Right lobe of liver (tissue), 6 donors: ENCODE measurements at places on chromosomes 16 and 17. TPM values are rescaled to one million over a fixed set of nuclear protein-coding genes. Genes with fewer than 3 reads are reported as not detected.

The TERB1 gene
- total RNA-seq, result not detected

The PDE6G gene
- 0.74 TPM for total RNA-seq

The ASPHD1 gene
- total RNA-seq, result 0.38 TPM

The HOXB5 gene
- total RNA-seq, result 0.12 TPM

The GPR139 gene
- total RNA-seq, result not detected

The PLA2G10 gene
- not detected for total RNA-seq

The ITGB4 gene
- 2.0 TPM for total RNA-seq

The KRTAP3-1 gene
- total RNA-seq, result not detected

The ABCC11 gene
- 3.7 TPM for total RNA-seq

The KRTAP9-4 gene
- total RNA-seq, result not detected

The KRT28 gene
- not detected for total RNA-seq

DNA sequence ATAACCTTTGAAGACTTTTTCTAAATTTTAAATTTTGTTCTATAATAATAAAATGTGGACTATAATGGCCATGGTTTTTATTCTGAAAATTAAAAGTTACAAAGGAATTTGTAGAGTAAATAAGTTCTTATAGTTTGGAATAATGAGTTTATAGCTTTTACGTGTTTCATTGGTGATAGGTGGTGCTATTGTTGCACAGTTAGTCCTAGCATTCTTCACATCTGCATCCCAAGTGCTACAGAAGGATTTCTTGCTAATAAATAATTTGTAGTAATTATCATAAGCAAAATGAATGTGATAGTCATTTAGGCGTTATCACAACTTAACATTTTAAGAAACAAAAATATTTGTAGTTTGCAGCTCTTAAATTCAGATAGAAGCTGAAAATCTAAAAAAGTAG, 67.9 kb downstream of the BCAS3 start:
- DNase-seq, result no peak

GRCh38 chr17:77286641-77287431, 146.1 kb downstream of the SEC14L1 start:
- peak; percentile 92 for DNase-seq

GRCh38 chr17:38421871-38422827, 6.1 kb upstream of the ARHGAP23 start:
- DNase-seq, result no peak

- DNase-seq, result no peak
Measured at GRCh38 chr17:28926786-28927185, 23.9 kb upstream of the DHRS13 start.

DNA sequence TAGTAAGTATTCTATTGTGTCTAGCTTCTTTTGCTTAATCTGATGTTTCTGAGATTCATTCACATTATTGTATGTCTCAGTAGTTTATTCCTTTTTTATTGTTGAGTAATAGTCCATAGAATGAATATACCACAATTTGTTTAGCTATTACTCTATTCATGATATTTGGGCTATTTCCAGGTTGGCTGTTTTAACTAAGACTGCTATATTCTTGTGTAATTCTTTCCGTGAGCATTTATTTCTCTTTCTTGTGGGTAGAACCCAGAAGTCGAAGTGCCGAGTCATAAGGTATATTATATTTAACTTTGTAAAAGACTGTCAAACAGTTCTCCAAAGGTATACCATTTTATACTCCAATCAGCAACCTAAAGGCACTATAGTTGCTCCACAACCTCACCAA, 160.8 kb downstream of the ANKFN1 start:
- no peak for DNase-seq

DNA sequence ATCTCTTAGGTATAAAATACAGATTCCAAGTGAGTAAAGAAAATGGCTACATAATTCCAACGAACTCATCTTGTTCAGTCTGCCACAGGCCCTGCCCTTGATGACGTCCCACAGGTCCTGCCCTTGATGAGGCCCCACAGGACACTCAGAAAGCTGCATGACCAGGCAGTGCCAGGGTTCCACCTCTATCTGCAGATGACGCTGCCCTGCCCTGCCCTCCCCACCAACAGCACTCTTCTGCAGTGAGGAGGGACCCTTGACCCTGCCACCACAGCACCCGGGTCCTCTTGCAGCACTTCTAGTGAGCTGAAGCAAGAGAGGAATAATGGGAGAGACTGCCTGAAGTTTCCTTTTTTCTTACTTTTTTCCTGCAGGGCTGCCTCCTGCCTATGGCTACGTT, 118.4 kb downstream of the VPS53 start:
- DNase-seq, result no peak

- DNase-seq, result no peak
Measured at GRCh38 chr17:64614266-64615027, 47.7 kb downstream of the SMURF2 start.

DNA sequence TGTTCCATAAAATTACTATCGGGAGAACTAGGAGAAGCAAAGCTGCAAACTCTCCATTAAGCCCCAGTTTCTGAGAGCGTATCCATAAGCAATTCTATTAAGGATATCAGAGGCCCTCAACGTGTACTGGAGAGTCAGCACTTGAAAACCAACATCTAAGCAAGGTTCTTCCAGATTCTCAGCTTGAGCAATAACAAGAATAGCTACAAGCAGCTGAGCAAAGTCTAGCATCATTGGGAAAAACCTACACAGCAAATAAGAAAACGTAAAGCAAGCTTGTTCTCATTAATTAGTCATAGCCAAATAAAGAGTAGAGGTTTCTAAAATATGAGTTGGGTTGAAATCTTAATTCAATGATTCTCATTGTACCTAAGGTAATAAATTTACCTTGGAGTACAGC, 26.9 kb upstream of the COX10 start:
- DNase-seq, result no peak

- DNase-seq, result no peak
Measured at GRCh38 chr17:15398736-15399331, 57.4 kb upstream of the TEKT3 start.

GRCh38 chr17:39861235-39861634, 2.9 kb downstream of the IKZF3 start:
- DNase-seq, result no peak

DNA sequence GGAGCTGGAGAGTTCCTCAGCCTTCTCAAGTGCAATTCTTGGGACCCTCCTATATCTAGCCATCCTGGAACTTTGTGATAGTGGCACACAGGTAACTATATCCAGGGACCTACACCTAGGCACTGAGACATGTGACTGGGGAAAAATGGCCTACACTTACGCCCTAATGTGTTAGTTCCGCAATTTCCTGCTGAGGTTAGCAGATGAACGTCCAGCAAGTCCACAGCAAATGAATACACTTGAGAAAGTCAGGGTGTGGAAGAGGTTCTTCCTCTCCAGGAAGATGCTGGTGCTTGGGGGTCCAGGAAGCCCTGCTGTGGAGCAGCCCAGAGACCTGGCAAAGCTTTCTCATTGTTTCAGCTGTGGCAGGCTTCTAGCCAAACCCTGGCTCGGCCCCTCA, 20.8 kb downstream of the PIK3R5 start:
- DNase-seq, result no peak
